Peyer's patch (tissue), 4 donors: ENCODE measurements at places on chromosomes 3 and 15.
A peak's percentile ranks its signal among the peaks of the same experiment; 100 is the strongest.

GRCh38 chr3:12384451-12385233 lies 95.8 kb downstream of the PPARG start:
- no peak for DNase-seq

- DNase-seq = no peak
These were observed 90.6 kb downstream of the TNFAIP8L3 start for GRCh38 chr15:51004103-51004551.

- no peak for DNase-seq
These were observed 1.6 kb upstream of the TOPAZ1 start for GRCh38 chr3:44240061-44240460.

GRCh38 chr3:138974462-138974861 lies 27.4 kb downstream of the FOXL2NB start:
- no peak for DNase-seq

DNA sequence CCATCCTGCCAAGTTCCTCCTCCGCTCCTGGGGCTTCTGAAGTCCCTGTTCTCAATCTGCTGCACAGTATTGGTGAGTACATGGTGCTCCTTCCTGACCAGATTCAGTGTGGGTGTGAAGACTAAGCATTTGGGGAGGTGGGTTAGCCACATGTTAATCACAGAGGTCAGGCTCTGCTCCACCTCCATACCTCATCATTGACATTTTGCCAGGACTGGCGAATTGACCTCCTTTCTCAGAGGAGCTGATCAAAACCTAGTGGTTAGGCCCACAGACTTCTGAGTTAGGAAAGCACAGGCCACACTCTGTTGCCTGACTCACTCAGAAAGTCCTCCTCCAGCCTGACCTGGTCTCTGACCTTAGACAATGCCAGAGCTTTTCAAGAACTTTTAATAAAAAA lies 8.4 kb upstream of the RPS17 start:
- DNase-seq = no peak

DNA sequence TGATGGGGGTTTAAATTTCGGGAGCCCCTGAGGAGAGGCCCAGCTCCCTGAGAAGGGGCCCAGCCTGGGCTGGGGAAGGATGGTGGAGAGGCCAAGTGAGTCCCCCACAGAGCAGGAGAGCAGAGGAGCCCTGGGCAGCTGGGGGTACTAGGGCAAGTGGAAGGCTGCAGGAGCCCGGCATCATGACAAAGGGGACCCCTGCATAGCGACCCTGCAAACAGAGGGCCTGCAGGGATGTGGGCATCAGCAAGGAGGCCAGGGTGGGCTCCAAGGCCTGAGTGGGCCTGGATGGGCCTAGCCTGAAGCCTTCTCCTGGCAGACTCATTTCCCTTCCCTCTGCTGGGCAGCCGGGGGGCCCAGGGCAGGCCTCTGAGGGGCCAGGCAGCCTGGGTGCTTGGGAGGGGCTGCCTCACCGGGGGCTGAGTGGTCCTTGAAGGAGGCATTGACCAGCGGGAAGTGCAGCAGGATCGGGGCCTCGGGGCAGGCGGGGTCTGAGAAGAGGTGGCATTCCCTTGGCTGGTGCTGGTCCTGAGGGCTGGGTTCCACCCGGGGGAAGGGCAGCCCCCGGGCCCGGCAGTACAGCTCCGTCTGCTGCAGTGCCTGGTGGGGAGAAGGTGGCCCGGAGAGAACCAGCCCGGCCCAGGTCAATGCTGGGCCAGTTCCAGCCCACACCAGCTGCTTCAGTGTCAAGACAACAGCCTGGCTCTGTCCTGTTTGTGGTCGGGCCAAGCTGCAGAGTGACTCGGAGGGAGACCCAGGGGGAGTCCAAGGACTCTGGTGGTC lies 24.7 kb downstream of the PLA2G4D start:
- DNase-seq = peak; percentile 29

DNA sequence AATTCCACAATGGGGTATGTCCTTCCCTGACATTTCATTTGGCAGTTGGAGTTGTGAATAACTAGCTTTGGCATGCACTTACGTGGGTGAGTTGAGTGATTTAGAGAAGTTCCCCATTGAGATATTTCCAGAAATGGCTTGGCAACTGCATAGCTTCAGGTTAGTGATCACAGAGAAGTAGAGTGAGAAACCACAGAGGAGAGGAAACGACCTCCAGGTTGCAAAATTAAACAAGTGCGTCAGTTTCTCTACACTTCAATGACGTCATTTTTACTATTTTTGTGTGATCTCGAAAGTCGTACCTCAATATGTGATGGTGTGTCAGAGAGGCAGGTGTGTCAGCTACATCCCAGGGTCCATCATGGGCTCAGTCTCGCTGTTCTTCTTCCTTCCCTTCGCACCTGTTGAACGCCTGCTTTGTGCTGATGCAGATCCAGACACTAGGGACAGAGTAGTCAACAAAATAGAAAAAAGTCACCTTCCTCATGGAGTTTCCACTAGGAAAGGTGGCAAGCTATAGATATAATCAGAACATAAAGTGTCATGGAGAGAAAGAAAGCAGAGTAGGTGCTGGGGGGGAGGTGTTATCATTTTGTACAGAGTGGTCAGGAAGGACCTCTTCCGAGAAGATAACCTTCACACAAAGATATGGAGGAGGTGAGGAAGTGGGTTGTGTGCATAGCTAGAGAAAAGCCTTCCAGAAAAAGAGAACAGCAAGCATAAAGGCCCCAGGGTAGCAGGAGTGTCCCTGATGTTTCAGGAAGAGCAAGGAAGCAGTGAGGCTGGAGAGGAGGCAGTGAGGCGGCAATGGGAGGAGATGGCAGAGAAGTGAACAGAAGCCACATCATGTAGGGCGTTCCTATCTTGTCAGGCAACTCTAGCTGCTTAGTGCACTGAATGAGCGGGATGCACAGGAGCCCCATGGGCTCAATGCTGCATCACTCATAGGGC lies 75.6 kb downstream of the MCTP2 start:
- DNase-seq = no peak

DNA sequence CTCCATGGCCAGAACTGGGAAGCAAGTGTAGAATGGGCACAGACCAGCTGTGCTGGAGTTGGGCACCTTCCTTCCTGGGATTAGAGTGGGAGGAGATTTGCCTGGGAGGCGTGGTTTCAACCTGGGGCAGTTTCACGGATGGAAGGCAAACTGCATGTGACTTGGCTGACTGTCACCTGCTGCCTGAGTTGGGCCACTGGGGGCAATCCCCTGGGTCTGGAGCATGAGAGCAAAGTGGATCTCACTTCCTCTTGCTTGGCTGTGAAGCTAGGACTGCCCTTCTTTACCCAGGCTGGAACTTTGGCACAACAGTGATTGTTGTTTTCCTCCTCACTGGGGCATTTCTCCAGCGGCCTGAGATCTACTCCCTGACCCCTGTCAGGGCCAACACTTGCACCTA lies 1247.0 kb upstream of the EPHA6 start:
- DNase-seq = no peak

DNA sequence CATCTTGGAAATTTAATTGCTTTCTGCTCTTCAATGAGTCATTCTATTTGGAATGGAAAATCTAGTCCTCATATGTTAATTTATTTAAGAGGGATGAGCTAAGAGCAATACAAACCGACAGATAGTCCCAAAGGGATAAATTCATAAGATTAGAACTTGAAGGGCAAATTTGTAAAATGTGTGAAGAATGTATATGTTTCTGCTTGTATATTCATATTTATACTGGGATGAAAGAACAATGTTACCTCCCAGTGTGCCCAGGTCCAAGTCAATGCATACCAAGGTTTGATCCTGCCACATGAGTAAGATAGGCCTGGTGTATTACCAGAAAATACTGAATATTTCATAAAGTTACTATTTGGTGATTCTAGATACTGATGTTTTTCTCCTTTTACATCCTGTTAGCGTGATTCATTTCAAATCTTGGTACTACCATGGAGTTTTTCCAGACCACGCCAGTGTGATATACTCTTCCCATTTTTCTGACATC lies 255.6 kb upstream of the SEMA6D start:
- DNase-seq = no peak

- DNase-seq = peak; percentile 25
These were observed 16.6 kb downstream of the KLF15 start for GRCh38 chr3:126340596-126340942.

- peak; percentile 58 for DNase-seq
These were observed 2.2 kb downstream of the FOXB1 start for GRCh38 chr15:60006203-60006862.

DNA sequence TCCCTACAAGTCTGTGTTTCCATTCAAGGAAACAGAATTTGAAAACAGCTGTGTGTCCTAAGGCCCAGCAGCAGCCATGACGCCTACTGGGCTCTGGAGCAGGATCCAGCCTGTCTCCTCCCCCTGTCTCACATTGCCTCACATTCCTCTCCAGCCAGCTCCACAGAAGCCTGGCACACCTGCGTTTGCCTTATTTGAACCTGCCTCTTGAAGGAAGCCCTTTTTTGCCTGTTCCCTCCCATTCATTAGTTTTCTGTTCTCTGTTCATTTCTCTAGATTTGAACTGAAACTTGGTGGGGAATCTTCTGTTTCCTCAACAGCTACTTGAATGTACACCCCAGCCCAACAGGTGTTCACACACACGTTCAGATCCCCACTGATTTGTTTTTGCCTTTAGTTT lies 890.5 kb downstream of the TUSC7 start:
- no peak for DNase-seq
